ENCODE measurements at places on chromosomes 7 and 10.
A peak's percentile ranks its signal among the peaks of the same experiment; 100 is the strongest.

DNA sequence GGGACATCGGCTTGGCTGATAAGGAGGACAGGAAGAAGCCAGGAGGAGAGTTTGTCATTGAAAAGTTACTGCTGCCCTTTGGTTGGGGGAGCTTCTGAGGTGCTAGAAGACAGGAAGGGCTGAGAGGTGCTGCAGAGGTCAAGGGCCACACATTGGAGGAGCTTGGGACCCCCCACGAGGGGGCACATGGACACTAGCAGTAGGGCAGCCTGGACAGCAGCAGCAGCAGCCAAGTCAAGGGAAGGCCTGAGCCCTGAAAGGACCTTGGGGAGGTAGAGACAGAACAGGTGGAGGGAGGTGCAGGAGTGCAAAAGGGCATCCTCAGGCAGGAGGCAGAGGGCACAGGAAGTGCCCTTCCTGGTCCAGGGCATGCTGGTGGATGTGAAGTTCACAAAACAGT is 439.7 kb upstream of the IGFBP3 start:
- DNase-seq = no peak

GRCh38 chr10:19588608-19589007 is 227.6 kb upstream of the PLXDC2 start:
- no peak for DNase-seq

GRCh38 chr7:99309111-99309510 is 16.6 kb upstream of the ARPC1A start:
- no peak for DNase-seq

- DNase-seq = no peak
Observed at GRCh38 chr10:87503886-87504285, 807 bp upstream of the MINPP1 start.

- no peak for DNase-seq
Observed at GRCh38 chr10:123997486-123998196, 95.8 kb downstream of the CHST15 start.

- no peak for DNase-seq
Observed at GRCh38 chr7:19249281-19249680, 104.1 kb upstream of the FERD3L start.

DNA sequence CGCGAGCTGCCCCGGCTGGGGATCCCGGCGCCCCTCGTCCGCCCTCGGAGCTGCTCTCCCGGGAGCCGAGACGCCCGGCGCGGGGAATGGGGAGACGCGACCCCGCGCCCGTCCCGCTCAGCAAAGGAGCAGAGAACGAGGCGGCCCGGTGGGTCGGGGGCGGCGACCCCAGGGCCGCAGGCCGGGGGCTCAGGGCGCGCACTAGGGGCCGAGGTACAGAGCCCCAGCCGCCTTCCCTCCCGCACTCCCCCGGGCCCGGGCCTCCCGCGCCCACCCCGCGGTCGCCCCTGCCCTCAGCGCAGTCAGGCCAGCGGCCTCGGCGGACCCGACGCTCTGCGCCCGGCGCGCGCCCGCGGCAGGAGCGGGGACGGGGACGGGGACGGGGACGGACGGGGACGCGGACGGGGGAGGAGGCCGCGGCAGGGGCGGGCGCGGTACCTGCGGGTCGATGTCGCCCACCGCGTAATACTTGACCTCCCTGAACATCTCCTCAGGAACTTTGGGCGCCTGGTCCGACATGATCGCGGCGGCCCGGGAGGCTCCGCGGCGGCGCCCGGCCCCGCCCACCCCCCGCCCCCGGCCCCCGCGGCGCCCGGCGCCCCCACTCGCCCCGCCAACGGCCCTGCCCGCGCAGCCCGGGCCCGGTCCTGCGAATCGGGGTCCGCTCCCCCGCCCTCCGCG is 373 bp downstream of the PAXIP1 start:
- no peak for DNase-seq

DNA sequence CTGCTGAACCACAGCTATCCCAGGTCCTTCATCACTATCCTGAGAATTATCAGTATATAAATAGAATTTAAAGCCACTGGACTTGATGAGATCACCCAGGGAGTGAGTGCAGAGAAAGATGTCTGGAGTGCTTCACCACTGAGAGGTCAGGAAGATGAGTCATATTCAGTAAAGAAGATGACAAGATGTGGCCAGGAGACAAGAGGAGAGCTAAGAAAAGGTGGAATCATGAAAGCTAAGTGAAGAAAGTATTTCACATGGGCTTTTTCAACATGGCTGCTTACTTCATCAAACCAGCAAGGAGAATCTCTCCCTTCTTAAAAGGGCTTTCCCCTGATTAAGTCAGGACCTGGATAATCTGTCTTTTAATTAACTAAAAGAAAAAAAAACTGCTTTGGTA is 9.1 kb upstream of the PRKAR2B start:
- DNase-seq = no peak

GRCh38 chr7:131628634-131629033 is 72.2 kb upstream of the PODXL start:
- no peak for DNase-seq

- DNase-seq = no peak
Observed at GRCh38 chr10:68435803-68436202, 28.7 kb upstream of the RUFY2 start.

DNA sequence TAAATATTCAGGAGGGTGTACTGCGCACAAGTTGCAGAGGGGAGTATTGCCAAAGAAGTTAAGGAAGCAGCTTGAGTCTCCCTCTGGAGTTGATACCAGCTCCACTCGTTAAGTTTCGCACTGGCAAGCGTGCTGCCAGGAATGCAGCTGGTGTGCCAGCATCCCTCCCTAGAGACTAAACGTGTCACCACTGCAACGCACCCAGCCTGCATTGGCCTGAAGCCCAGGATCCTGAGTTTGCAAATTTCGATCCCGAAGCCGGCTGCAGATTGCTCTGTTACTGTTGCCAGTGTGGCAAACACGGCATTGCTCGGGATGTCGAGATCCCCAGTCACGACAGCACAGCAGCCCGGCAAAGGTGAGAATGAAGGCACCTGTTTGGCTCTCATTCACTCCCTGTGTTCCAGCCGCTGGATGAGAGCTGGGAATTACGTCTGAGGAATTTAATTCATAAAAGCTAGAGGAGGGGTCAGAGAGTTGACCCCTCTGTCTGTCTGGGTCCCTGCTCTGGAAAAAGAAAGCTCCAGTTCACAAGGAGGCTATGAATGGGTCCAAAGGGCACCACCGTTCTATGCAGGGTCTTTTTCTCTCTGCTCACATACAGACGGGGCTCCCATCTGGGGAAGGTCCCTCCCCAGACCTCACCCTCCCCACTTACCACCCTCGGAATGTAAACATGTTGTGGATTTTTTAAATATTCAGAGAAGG is 61.0 kb downstream of the NRP1 start:
- peak; percentile 66 for DNase-seq

- no peak for DNase-seq
Observed at GRCh38 chr7:154503962-154504550, 451.9 kb downstream of the DPP6 start.

- peak; percentile 30 for DNase-seq
Observed at GRCh38 chr7:8190119-8190895, 71.7 kb downstream of the ICA1 start.

- DNase-seq = no peak
Observed at GRCh38 chr7:43318188-43318770, 205.8 kb downstream of the HECW1 start.

DNA sequence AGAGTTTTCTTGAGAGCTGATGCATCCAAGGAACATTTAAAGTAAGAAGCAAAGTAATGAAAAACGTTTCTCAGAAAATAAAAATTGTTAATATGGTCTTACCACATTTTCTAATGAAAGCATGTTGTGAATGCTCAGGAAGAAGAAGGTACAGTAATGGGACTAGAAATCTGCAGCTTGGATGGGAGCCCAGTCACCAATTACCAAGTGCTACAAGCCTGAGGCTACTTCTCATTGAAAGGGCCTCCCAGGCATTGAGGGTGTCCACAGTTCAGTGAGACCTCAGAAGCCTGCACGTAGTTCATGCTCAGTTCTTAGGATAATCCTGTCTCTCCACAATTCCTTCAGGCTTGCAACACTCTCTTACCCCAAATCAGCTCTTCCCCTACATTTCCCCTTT is 17.6 kb downstream of the PTN start:
- DNase-seq = peak; percentile 96

- DNase-seq = no peak
Observed at GRCh38 chr10:133343558-133343957, 3.6 kb upstream of the PRAP1 start.

- no peak for DNase-seq
Observed at GRCh38 chr7:124701955-124702354, 63.6 kb downstream of the GPR37 start.

DNA sequence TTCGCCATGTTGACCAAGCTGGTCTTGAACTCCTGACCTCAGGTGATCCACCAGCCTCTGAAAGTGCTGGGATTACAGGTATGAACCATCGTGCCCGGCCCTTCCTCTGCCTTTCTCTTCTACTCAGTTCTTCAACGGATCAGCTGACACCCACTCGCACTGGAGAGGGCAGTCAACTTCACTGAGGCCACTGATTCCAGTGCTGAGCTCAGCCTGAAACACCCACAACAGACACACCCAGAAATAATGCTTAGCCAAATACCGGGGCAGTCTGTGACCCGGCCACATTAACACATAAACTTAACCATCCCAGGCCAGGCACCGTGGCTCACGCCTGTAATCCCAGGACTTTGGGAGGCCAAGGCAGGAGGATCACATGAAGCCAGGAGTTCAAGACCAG is 119.3 kb upstream of the CHST15 start:
- no peak for DNase-seq

GRCh38 chr7:88276605-88277153 is 30.0 kb downstream of the STEAP4 start:
- no peak for DNase-seq

DNA sequence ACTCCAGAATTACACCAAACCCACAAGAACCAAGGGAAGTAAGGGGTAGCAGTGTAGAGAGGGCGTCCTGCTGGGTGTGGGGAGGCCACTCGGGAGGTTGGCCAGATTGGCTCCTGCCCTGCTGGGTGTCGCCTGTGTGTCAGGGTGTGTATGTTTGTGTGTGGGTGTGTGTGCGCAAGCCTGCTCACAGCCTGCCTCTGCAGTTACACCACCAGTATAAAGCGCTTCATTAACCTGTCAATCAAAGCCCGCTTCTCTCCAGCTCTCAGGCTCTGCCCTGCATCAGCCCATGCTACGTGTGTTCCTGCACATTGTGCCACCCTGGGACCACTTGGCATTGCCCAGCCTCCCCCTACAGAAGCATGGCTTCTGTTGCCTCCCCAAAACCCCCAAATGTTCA is 83.3 kb upstream of the PAX2 start:
- DNase-seq = no peak

DNA sequence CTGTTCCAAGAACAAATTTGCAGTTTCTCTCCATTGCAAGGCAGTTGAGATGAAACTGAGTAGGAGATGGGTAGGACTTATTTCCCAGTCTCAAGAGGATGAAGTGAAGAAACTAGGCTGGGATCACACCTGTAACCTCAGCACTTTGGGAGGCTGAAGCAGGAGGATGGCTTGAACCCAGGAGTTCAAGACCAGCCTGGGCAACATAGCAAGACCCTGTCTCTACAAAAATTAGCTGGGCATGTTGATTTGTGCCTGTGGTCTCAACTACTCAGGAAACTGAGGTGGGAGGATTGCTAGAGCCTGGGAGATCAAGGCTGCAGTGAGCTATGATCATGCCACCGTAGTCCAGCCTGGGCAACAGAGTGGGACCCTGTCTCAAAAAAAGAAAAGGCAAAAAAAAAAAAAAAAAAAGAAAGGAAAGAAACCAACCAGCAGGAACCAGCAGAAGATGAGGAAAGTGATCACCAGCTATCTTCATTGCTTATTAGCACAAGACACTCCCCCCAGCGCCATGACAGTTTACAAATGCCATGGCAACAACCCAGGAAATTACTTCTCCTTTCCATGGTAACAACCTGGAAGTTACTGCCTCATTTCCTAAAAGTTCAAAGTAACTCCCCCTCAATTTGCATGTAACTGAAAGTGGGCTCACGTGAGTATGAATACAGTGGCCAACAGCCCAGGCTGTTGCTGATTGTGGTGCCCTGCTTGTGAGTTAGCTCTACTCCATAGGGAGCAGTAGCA is 18.3 kb upstream of the ST8SIA6 start:
- no peak for DNase-seq

DNA sequence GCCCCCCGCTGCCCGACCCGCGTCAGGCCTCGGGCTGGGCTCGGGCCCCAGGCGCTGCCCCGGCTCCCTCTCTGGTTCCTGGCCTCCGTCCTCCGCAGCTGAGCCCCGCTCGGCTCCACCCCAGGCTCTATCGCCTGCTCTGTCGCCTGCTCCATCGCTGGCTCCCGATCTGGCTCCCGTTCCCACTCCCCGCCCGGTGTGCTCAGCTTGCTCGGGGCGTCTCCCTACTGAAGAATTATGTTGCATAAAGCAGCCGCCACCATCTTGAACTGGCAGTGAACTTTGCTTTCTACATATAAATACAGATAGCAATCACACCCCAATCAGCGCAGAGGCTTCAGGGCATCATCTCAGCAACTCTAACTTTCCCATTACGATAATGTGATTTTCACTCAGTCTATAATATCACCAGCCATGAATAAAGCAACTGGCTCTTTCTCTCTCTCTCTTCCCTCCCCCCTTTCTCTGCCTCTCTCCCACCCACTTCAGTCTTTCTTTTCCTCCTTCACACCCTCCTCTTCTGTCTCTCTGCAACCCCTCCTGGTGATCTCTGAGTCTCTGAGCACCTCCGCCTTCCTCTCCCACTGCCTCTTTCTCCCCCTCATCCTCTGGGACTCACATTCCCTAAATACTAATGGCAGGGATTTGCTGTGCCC is 43.3 kb upstream of the BTRC start:
- no peak for DNase-seq

- DNase-seq = no peak
Observed at GRCh38 chr7:99326408-99326782, 697 bp downstream of the ARPC1A start.

DNA sequence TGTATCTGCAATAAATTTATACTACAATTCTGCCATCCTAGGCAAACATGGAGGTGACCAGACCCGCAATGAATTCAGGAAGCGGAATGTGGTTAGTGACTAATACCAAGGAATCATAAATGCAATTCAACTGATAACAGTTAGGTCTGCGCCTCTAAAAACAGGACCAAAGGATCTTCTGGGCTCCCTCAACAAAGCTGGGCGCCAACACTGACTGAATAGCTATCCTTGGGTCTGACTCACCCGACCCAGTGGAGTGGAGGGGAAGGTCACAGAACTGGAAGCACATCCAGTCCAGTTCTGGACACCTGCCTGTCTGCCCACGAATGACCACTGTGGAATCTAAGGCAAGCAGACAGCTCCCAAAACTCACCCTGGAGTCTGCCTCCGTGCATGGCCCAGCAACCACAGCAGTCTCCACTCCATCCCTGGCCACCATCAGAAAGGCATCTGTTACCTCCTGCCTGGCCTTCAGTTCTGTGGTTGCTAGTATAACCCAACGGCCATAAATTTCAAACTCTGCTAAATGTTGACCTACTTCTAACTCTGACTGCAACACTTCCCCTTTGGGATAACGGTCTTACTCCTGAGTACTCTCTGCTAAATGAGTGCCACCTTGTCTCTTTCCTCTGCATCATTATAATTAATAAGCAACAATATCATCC is 43.0 kb upstream of the DLX6 start:
- no peak for DNase-seq

DNA sequence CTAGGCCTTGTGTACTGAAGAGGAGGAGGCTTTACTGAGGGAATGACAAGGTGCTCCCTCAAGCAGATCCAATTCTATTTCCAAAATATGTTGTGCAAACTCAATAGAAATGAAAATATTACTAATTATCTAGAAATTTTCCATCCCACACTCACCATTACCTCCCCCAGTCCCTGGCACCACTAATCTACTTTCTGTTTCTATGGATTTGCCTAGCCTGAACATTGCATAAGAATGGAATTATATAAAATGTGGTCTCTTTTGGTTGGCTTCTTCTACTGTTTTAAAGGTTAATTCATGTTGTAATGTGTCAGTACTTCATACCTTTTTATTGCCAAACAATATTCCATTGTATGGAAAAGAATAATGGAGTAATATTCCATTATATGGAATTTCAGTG is 18.7 kb upstream of the NUB1 start:
- no peak for DNase-seq

Measured in DMS79 (cell line).